ENCODE measurements at places on chromosomes 2 and 18. TPM values are rescaled to one million over a fixed set of nuclear protein-coding genes. Genes with fewer than 3 reads are reported as not detected.

Gene CROCC2
- not detected for total RNA-seq

Gene ALPI
- total RNA-seq = not detected

Gene SERPINB3
- total RNA-seq = under 0.01 TPM

Gene AFTPH
- 16.8 TPM for total RNA-seq

Gene NCKAP5
- total RNA-seq = 2.2 TPM

Gene SCN9A
- total RNA-seq = 1.0 TPM

Gene FSHR
- not detected for total RNA-seq

Gene SLC8A1
- total RNA-seq = 1.9 TPM

Gene NR4A2
- 57.6 TPM for total RNA-seq

Gene PHOSPHO2
- 8.3 TPM for total RNA-seq

Gene CD8A
- not detected for total RNA-seq
